ENCODE measurements at places on chromosomes 5 and 9.

- DNase-seq = no peak
Measured at GRCh38 chr5:177339107-177339638, 12.3 kb downstream of the LMAN2 start.

DNA sequence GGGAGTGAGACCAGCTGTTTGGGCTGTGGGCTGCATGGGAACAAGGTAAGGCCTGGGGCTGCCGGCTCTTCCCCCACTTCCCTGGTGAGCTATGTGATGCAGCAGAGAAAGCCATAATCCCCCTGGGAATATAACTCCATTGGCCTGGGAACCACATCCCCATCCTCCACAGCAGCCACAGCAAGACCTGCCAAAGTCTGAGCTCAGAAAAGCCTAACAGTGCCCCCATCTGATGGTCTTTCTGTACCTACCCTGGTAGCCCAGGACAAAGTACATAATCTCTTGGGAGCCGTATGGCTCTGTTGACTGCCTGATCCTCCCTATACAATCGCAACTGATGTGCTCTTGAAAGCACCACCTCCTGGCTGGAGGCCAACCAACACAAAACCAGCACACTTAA lies 432.6 kb downstream of the CDH18 start:
- DNase-seq = no peak

DNA sequence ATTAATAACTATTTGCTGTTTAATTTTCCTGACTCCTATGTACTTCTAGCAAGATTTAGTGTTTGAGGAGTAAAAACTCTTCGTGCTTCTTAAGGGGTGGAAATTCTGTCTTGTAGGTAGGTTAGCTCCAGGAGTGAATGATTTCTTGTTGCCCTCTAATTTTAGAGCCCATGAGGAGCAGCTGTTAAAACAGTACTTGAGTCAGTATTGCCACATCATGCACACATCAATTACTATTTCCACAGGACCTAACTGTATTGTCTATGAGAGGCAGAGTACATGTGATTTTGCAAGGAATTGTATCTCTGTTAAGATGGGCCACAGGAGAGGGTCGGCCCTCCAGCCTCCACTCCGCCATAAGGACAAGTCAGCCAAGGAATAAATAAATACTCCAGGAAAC lies 91.2 kb downstream of the PDZD2 start:
- DNase-seq = no peak

DNA sequence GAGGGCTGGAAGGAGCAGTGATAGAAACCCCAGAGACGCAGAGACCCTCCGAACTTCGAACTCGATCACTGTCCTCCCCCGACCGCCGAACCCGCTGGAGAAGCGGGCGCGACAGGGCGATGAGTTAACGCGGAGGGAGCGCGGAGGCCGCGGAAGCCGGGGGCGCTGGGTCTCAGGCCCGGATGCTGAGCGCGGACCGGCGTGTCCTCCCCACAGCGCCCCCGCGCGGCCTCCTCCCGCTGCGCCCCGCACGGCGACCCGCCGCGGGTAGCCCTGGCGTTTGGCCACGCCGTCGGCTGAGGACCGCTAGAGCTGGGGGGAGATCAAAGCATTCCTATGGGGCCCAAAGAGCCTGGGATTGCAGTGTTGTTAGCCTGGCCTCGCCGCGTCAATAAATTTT lies 7.7 kb upstream of the DMRT2 start:
- no peak for DNase-seq

GRCh38 chr5:35302544-35302943 lies 72.3 kb upstream of the PRLR start:
- DNase-seq = no peak

DNA sequence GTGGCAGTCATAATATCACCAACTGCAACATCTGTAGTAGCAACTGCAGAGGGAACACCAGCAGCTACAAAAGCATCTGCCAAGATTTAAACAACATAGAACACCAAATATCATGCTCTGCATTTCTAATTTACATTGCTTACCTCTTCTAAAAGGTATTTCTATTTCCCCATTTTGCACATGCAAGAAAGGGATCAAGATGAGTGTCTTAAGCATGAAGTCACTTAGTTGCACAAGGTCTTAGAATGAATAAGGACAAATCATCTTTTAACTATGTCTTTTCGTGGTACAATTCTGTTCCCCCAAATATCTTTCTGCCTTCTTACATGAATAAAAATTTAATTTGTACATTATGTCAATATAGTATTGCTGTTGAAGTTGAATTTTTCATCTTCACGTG lies 1746.4 kb downstream of the EFNA5 start:
- DNase-seq = no peak

- no peak for DNase-seq
Measured at GRCh38 chr5:7754997-7755596, 95.8 kb downstream of the CFAP90 start.

- DNase-seq = no peak
Measured at GRCh38 chr9:90970608-90971007, 169.0 kb downstream of the SYK start.

DNA sequence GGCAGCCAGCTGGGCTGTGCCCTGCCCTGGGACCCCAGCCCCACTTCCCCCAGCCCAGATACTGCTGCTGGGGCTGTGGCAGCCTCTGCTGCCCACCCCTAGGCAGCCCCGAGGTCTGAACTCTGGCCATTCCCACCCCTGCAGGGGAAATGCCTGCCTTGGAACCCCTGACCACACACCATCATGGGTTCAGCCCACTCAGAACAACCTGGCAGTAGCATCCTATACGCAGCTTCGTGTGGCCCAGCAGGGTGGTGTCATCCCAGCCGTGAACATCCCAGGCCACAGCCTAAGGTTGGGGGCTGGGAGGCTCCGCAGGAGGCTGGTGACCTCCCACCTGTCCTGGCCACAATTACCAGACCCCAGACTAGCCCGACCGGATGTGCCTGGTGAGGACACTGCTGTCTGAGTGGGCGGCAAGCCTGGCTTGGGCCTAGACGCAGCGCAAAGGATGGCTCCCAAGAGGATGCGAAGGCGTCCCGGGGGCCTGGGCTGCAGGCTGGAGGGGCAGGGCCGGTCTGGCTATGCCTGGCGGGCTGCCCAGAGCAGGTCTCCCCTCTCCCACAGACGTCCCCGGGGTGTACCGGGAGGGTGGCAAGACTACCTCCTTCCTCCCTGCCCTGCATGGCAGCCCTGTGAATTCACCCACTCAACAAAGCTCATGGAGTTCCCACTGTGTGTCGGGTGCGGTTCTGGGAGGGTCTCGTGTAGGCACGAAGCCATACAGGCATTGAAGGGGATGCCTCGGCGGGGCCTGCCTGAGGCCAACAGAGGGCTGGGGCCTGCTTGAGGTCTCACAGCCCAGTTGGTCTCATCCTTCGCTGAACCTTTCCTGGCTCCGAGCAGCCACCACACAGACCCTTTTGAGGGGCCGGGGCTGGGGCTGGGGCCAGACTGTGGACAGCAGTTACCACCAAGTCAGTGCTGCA lies 1.5 kb upstream of the SLC34A3 start:
- DNase-seq = no peak

DNA sequence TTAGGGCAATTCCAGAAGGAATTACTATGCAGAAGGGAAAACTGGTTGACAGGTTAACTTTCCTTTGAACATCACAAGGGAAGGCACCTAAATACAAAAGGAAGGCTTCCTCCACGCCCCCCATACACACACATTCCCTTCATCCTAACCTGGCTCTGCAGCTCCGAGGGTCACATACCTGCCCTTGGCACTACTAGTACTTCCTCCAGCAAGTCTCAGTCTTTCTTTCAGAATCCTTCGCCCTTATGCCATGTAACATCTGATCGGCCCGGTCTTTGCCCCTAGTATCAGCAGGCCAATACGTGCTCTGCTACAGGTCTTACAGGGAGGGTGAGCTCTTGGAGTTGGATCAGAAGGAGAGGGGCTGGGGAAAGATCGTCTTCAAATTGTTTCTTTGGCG lies 1.6 kb upstream of the MARCHF6 start:
- no peak for DNase-seq

GRCh38 chr5:138148811-138149210 lies 9.6 kb upstream of the NME5 start:
- DNase-seq = no peak

GRCh38 chr9:76512826-76513225 lies 53.8 kb downstream of the GCNT1 start:
- DNase-seq = no peak

GRCh38 chr5:171957591-171958251 lies 48.7 kb downstream of the FBXW11 start:
- DNase-seq = no peak

DNA sequence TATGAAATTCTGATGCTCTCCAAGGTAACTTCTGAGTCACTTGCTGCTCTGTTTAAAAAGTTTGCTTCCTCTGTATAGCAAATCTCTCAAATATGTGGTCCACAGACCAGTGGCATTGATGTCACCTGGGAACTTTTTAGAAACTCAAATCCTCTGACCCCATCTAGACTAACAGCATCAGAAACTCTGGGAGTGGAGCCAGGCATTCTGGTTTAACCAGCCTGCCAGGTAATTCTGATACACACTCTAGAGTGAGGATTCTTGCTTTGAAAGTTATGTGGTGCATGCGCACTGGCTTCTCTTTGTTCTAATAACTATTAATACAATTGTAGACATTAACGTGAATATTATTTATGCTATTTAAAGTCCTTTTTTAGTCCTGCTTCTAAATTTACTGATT lies 298.1 kb downstream of the SLF1 start:
- DNase-seq = no peak

DNA sequence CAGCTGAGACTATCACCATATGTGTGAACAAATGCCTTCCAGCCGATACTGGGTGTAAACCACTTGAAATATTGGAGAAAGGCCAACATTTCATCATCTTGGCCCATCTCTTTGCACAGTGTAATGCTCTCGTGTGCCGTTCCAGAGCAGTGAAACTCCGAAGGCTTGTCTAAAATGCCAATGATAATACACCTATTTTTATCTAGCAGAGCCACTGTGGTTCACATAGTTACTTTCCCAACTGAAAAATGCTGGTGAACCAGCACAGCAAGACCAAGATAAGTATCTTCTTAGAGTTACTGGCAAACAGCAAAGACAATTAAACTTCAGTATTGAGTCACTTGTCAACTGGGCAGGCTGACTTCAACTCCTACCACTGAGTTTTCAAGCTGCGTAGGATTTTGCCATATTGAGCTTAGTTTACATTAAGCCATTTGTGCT lies 379.9 kb upstream of the ACTBL2 start:
- no peak for DNase-seq

GRCh38 chr9:4970970-4971641 lies 14.0 kb upstream of the JAK2 start:
- no peak for DNase-seq

DNA sequence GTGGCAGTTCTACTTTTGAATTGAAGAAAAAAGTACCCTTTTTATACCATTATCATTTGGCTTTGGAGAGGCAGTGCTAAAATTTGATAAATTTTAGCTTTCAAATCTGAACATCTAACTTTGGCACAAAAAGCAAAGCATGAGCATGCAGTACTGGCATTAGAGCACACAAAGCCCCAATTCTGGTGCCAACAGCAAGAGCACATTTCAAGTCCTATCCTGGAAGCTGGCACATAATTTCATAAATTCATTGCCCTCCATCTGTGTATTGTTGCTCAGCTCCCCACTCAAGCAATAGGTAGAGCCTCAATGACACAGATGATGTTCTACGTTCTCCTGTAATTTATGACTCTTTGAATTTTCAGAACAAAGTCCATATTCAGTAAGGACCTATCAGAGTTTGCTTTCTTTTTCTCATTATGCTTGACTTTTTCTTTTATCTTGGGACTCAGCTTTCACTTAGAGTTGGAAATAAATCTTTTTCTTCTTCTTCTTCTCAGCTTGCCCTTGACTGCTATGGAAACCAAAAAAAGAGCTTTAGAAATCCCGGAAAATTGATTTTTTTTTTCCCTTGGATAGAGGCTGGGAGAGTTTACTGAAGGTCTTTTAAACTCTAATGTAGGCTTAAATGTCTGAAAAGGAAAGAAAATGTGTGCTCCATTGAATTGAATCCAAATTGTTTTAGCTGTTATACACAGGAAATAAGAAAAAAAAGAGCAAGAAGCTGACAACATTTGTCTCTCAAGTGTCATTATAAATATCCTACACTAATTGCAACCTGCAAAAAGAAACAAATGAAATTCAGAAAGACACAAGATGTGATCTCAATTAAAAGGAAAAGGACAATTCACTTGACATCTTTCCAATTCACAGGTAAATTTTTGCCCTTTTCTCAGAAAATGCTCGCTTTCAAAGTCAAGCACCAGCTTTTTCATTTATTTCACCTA lies 380.8 kb upstream of the CDH18 start:
- DNase-seq = no peak

DNA sequence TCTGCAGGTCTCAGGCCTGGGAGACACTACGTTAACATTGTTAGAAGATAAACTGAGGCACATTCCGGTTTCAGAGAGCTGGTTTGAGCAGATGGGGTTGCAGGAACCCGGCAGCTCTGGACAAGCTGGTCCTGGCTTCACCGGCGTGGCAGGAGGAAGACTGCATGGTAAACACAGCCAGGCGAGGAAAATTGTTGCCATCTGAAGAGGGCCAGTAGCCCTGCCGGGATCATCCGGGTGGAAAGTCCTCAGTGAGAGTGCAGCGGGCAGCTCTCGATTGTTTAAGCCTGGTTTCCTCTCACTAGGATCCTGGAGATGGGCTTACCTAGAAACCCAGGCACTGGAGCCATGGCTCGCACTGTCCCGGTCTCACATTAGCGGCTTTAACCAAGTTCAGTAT lies 226.9 kb downstream of the IRX2 start:
- no peak for DNase-seq

DNA sequence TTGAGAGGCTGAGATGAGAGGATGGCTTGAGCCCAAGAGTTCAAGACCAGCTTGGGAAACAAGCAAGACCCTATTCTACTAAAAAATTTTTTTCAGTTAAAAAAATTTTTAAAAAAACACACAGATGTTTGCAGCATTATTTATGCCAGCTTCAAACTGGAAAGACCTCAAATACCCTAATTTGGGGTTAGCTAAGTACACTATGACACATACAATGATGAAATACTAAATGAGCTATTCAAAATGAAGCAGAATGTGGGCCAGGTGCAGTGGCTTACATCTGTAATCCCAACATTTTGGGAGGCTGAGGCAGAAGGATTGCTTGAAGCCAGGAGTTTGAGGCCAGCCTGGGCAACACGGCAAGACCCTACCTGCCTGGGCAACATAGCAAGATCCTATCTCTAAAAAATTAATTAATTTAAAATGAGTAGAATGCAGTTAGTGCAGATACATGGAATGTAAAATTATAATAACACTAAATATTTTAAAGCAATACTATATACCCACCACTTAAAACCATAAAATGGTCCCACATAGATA lies 44.9 kb downstream of the LHFPL2 start:
- no peak for DNase-seq

- no peak for DNase-seq
Measured at GRCh38 chr9:113659039-113659438, 195.5 kb downstream of the RGS3 start.

- DNase-seq = no peak
Measured at GRCh38 chr5:95599252-95599651, 20.6 kb upstream of the GPR150 start.

- DNase-seq = no peak
Measured at GRCh38 chr9:74858751-74859414, 28.8 kb downstream of the TRPM6 start.
